ENCODE measurements at places on chromosomes 5 and 9.
A peak's percentile ranks its signal among the peaks of the same experiment; 100 is the strongest.

GRCh38 chr9:98775831-98776441 is 20.4 kb downstream of the ANKS6 start:
- DNase-seq, result no peak

DNA sequence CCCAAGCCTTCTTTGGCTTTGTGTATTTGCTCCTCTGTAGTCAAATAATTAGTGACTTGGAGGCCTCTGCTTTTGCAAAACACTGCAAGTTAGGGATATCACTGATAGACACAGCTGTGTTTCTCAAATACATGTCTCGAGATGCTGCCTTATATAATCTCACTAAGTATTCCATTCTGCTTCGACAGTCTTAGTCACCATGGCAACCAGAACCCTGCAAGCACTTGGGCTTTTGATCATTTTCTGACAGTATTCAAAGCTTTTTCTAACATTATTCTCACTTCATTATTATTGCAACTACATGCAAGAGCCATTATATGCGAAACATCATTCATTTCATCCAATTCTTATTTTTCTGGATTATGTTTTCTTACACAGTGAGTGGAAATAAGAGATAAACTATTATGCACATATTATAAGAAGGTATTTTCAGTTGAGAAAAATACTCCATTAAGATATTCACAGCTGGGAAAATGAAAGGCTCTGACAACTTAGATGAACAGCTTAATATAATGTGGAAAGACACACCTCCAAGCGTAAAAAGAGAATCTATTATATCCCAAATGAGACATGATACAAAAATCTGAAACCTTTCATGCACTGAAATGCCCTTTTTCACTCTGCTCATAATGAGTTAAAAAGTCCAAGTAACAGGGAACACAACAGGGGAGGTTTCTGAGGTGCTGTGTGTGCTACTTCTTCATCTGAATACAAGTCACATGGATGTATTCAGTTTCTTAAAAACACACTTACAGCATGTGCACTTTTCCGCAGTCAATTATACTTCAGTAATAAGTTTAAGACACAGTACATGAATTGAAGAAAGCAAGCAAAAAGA is 93.9 kb downstream of the SCAI start:
- DNase-seq, result no peak

- DNase-seq, result no peak
Observed at GRCh38 chr5:147530530-147531389, 20.9 kb upstream of the DPYSL3 start.

DNA sequence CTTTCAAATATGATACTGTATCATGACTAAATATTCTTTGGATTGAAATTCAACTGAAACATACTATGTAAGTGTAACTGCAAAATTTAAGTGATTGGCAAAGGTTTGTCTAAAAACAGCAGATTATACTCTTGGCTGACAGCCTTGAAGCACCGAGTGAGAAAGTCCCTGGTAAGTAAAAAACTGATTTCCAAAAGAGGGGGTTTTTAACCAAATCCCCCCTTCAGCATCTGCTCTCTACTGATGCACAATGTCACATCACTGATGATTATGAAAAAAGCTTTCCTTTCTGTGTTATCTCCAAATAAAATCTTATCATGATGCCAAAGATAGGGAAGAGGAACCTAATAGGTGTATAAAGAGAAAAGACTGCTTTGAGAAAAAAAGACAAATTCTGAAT is 141.0 kb downstream of the MEF2C start:
- no peak for DNase-seq

DNA sequence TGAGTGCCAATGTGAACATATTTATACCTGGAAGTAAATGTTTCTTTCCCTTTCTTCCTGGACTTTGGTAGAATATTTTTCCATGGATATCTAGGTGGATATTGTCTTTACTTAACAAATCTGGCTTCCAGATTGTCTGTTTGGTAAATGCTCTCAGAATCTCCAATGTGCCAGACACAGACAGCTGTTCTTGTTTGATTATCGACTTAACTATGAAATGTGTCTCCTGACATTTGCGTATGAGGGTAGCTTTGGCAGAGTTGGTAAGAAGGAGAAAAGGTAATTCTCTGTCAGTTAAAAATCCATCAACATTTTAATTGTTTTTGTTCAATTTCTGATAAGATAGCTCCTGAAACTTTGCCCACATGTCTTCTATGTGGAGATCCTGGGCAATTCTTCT is 196.4 kb upstream of the NUDT12 start:
- no peak for DNase-seq

GRCh38 chr9:122320413-122320881 is 50.4 kb upstream of the PTGS1 start:
- no peak for DNase-seq

DNA sequence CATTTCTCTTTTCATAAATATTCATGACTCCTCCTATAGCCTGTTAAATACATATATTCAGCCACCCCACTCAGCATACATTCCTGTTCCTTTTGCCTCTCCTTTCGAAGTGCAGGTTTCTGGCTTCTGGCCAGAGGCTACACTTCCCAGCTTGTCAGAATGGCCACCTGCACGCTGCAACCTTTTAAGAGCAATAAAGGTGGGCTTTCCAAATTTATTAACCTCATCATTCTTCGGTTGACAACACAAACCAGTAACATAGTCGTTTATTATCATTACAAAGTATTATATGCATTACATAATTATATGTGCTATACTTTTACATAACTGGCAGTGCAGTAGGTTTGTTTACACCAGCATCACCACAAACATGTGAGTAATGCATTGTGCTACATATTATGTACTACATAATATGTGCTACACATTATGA is 16.5 kb upstream of the TMEM171 start:
- no peak for DNase-seq

DNA sequence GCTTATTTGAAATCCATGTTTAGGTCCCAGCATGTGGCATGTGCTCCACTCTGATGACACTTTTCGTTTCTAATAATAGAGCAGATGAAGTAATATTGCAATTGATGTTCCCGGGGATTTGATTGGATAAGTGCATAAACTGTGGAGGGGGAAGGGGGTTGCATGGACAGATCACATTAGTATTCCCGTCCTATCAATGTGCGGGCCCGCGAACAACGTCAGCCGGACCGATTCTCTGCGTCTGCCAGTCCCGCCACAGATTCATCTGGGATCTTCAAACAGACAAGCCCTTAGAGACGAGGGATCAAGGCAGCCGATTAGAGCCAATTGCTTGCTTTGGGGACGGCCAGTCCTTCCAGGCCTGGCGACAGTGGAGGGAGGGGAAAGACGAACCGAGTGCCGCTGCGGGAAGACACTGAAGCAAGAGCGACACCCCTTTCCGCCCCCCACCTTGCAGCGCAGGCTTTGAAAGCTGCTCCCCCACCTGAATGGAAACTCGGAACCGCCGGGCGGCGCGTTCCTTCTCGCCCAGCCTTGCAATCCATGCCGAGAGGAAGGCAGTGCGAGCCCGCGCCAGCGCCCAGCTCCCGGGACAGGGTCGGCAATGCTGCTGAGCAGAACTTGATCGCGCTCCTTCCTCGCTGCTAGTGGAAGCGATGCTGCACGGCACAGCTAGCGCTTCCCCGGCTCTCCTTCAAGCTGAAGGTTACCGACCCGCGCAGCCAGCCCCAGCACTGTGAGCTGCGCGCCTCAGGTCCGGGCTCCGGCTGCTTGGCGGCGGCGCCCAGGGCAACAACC is at the start of gene RGS7BP:
TSS of gene RGS7BP (plus strand) at position 247 of the 798 bp plus-strand sequence. CDS start 610 bp downstream, outside the sequence.
- DNase-seq, result peak; percentile 62

- no peak for DNase-seq
Observed at GRCh38 chr9:116087751-116088194, 65.8 kb upstream of the PAPPA start.

GRCh38 chr9:18668944-18669343 is 195.0 kb downstream of the ADAMTSL1 start:
- DNase-seq, result no peak

- no peak for DNase-seq
Observed at GRCh38 chr9:135929656-135930445, 22.5 kb upstream of the CAMSAP1 start.

- DNase-seq, result no peak
Observed at GRCh38 chr5:131710391-131710790, 75.4 kb upstream of the RAPGEF6 start.

- no peak for DNase-seq
Observed at GRCh38 chr5:132094393-132095076, 20.9 kb downstream of the CSF2 start.

DNA sequence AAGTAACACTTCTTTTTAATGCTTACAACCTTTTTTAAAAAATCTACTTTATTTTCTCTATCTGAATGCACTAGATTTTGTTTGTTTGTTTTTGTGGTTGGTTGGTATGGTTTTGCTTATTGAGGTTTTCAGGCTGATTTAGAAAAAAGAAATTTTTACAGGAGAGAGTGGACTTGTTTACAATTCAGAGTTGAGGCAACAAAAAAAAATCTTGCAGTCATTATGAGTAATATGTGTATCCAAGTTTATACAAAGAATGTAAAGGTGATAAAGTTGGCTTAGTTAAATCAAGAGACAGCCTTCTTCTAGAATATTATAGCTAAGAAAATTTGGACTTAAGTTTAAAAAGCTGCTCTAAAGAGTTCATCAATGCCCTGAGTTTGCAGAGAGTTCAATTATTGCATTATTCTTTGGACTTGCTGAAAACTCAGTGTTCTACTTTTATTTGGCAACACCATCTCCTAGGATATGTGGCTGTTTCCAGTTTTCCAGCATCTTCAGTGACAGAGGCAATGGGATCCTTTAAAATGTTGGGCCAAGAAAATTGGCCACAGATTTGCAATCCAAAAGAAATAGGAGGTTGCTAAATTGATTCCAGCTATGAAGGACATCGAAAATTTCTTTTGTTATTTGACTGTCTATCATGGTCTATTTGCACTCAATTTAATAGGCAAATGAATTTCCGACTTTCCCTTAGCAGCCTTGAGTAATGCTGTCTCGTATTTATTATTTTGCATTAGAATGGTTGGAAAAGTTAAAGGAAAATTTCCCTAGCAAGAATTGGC is 10.7 kb downstream of the STK32A start:
- DNase-seq, result no peak

- DNase-seq, result no peak
Observed at GRCh38 chr5:437281-437771, 5.7 kb upstream of the EXOC3 start.

DNA sequence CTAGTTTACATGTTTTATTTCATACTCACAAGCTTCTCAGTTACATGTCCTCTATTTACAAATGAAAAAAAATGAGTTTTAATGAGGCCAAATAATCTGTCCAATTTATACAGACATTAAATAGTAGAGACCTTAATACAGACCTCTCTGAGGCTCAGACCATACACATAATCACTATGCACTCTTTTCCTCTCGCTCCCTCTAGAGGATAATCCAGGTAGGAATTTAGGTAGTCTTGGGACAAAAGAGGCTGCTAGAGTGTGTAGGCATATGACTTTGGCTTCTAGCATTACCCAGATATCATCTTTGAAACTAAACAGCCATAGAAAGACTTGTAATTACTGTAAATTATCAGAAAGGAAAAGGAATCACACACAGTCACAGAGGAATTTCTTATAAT is 444.7 kb downstream of the HINT1 start:
- no peak for DNase-seq

DNA sequence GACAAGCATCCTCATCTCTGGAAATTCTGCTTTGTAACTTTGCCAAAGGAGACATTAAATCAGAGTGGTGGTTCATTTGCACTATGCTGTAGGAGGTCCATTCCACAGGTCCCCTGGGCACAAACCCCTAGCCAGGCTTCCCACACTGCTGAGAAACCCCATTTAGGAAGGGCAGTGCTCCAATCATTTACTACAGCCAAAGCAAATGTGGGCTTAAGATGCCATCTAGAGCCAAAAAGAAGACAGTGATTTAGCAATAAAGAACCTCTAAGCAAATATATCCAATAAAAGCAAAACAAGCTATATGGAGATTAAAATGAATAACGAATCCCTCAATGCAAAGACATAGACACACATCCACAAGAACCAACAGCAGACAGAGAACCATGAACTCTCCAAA is 129.0 kb upstream of the ALDH1B1 start:
- no peak for DNase-seq

DNA sequence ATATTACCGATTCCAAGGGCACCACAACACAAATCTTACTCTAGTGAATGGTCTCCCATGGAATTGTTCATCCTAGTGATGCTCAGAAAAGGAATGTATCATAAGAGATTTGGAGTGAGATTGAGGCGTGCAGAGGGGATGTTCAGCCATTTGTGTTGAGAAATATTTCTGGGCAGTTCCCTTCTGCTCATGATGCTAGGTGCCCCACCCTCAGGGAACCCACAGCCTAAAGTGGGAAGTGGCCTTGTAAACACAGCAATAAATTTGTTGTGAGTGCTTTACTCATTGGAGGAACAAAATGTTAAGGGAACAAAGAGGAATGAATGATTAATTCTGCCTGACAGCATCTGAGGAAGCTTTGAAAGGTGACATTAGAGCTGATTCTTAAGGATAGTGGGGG is 129.9 kb downstream of the TLE4 start:
- DNase-seq, result no peak

GRCh38 chr9:136291306-136292025 is 12.4 kb downstream of the CCDC187 start:
- DNase-seq, result no peak

GRCh38 chr5:131289738-131290137 is 25.9 kb downstream of the CDC42SE2 start:
- no peak for DNase-seq

- no peak for DNase-seq
Observed at GRCh38 chr5:137236849-137237507, 262.1 kb downstream of the SPOCK1 start.

GRCh38 chr5:14202462-14202861 is 59.3 kb downstream of the TRIO start:
- DNase-seq, result no peak

DNA sequence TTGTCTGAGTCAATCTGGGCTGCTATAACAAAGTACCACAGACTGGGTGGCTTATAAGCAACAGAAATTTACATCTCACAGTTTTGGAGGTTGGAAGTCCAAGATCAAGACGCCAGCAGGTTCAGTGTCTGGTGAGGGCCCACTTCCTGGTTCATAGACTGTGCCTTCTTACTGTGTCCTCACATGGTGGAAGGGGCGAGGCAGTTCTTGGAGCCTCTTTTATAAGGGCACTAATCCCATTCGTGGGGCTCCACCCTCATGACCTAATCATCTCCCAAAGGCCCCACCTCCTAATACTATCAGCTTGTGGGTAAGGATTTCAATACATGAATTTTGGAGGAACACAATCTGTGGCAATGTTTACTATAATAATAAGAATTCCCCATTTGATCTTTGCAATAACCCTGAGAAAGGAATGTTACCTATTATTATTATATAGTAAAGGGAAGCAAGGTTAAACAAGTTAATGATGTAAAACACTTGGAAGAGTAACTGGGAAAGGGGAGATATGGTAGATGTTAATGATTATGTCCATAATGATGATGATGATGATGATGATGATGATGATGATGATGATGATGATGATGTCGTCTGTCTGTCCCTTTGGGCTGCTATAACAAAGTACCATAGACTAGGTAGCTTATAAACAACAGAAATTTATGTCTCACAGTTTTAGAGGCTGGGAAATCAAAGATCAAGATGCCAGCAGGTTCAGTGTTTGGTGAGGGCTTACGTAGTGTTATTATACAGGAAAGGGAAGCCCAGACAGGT is 40.8 kb downstream of the WHRN start:
- DNase-seq, result no peak

- DNase-seq, result peak; percentile 74
Observed at GRCh38 chr5:112419164-112419985, at the start of gene EPB41L4A. Gene EPB41L4A, minus strand, starts transcription at chr5:112419277. Its CDS starts 238 bp downstream, at chr5:112419039.

Data from caudate nucleus (tissue), 63 donors.